ENCODE measurements at places on chromosomes 7 and 10.

DNA sequence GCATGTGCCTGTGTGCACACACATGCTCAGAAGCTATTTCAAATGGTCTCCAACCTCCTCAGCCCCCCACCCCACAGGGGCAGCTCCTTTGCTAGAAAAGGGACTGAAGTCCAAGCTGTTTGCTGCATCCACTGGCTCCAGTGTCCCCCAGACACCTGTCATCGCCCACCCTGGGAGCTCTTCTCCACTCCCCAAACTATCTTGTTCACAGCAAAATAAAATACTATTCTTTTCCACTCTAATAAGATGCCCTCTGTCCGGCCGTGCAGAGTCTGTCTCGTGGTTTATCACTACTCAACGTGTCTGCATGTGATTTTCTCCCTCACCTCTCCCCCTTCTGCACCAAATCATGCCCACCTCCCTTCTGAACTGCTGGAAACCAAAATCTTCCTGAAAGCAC lies 25.6 kb downstream of the HIPK2 start:
- DNase-seq: no peak

- DNase-seq: no peak
These were observed 128.6 kb upstream of the SEMA3E start for GRCh38 chr7:83777406-83778072.

- no peak for DNase-seq
These were observed 425 bp downstream of the TLL2 start for GRCh38 chr10:96513305-96513697.

DNA sequence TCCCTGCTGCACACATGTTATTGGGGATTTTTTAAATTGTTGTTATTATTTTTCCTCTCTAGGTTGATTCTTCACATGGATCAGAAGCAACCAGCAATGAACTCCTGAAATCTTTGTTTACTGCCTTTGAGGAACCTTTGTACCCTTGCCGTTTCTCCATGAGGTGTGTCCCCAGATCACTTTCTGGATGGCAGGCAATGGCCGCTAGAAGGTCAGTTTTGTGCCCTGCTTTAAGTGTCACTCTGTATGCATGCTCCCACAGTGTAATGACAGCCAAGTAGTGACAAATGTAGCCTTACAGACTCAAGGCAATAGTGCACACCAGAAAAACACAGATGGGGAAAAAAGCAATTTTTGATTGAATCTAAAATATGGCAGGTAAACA lies 47.7 kb upstream of the NRP1 start:
- DNase-seq: no peak

DNA sequence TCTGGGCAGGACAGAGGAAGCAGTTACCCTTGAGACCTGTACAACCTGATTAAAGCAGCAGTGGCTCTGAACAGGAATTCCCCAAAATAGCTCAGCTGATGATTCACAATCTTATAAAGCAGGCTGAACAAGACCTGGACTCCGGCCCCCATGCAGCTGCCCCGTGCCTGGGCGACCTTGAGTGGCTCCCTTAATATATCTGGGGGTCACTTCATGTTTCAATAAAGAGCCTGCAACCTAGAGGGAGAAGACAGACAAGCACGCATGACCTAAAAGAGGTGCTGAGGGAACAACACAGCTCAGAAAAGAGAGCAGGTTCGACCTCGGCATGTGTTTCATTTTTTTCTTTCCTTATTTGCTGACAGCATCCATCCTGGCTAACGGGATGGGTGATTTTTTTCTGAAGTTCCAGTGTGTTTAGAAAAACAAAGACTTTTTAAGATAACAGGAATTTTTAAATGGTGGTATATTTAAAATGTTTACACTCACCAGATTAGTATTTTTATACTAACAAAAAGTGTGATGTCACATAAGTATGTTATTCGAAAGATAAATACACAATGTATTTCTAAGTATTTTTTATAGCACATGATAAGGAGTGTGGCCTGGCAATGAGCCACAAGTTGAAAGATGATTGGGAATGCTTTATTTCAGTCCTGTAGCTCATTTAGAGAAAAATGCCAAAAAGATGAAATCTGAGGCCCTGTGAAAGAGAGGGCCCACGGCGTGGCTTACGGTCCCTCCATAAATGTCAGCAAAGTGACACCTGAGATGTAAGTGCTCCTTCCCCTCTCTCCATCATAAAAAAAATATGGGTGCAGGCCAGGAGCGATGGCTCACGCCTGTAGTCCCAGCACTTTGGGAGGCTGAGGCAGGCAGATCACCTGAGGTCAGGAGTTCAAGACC lies 161.3 kb downstream of the SLIT1 start:
- no peak for DNase-seq

GRCh38 chr10:122838880-122839279 lies 6.8 kb downstream of the CUZD1 start:
- DNase-seq: no peak

- no peak for DNase-seq
These were observed 21.3 kb downstream of the MKX start for GRCh38 chr10:27724287-27724686.

DNA sequence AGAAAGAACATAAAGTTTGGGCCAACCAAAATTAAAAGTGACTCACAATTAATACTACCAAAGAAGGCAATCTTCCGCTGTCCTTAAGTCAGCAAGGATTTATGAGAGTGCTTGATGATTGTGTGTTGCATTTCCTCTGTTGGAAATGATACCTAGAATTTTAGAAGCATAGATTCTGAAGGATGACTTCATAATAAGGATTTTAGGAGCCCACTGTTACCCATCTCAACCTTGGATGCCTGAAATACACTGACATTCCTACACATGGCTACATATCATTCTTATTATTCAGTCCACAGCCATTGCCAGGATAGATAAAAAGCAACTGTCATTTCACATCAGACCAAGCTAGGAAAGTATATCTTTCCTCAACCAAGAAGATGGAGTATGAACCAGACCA lies 823.8 kb downstream of the LRMDA start:
- DNase-seq: no peak

DNA sequence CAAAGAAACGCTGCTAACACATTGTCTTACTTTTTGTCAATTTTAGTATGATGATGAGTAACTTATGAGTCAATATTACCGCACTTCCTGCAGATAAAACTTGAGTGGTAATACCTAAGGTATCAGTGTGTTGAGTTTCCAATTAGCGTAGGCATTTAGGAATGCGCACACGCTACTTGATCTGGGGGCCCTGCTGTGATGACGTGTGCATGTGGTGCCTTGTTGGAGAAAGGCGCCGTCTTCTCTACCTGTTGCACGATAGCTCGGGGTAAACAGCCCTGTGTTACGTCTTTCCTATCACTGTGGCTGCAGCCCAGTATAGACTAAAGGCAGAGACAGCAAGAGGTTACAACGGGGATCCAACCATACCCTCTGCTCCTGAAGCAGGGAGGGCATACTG lies 476.8 kb upstream of the ADARB2 start:
- DNase-seq: no peak

DNA sequence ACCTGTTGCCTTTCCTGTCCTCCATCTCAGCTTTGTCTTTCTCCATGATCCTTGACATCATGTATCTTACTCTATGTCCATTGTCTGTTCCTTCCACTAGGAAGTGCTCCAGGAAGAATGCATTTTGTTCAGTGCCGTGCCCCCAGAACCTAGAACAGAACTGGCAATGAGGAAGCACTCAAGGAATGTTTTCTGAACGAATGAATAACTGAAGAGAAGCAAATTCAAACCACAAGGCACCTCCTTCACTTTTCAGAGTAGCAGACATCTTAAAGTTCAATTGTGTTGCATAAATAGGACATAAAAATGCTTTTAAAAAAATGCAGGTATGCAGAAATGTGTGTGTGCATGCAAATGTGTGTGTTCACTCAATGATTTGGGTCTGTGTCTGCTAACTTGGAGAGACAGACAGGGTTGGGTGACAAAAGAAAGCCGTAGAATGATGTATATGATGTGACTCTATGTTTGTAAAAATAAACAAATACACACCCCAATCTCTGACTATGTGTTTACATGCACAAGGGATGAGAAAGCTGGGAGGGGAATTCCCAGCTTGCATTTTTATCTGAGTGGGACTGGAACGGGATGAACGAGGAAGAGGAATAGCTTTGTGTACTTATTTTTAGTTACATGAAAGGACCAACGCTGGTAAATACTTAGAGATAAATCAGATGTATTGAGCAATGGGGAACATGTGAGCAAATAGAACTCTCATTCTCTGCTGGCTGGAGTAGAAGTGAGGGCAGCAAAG lies 237.7 kb downstream of the FANK1 start:
- no peak for DNase-seq

DNA sequence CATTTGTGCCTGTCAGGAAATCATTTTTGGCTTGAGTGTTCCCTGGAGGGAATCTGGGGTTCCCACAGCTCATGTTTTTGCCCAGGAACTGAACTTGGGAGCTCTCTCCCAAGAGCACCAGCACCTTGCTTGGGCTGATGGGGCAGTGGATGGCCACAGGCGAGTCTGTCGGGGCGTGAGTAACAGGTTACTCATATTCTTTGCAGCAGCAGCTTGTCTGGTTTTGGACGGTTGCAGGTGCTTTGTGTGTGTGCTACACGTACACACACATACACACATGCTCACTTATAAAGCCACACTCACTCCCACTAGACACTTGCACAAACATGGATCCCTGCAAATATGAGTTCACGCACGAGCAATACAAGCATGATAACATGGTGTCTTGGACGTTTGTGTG lies 2.9 kb upstream of the PALD1 start:
- no peak for DNase-seq

DNA sequence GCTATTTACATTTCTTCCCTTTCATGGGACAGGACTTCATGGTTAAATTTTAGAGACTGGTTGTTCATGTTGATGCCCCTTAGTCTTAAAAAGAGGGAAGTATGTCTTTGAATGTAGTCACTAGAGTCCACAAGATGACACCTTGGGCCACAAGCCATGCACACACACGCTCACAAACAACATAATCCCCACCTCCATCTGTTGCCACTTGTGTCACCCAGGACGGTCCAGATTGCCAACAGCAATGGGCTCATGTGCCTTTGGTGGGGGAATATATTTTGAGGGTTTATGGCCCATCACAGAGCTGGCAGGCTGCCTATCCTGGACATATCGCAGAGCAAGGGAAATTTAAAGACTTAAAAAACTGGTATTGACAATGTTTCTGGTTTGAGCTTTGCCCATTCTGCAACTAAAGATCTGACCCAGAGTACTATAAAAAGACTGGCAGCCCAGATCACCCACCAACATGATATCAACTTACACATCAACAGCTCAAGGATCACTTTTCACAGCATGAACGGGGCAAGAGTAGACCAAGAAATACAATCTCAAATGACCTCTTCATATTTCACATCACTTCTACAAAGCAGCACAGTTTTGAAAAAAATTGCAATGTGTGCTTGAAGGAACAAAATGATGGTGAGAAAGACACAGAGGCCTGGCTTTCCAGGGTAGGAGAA lies 50.5 kb downstream of the STRA8 start:
- DNase-seq: no peak

- no peak for DNase-seq
These were observed 90.9 kb upstream of the NPS start for GRCh38 chr10:127458016-127458810.

- no peak for DNase-seq
These were observed 127.9 kb downstream of the FAM53B start for GRCh38 chr10:124616040-124616835.

GRCh38 chr7:39099146-39099545 lies 121.4 kb downstream of the POU6F2 start:
- DNase-seq: no peak

- DNase-seq: no peak
These were observed 3.8 kb downstream of the KMT2E start for GRCh38 chr7:105017657-105018365.

DNA sequence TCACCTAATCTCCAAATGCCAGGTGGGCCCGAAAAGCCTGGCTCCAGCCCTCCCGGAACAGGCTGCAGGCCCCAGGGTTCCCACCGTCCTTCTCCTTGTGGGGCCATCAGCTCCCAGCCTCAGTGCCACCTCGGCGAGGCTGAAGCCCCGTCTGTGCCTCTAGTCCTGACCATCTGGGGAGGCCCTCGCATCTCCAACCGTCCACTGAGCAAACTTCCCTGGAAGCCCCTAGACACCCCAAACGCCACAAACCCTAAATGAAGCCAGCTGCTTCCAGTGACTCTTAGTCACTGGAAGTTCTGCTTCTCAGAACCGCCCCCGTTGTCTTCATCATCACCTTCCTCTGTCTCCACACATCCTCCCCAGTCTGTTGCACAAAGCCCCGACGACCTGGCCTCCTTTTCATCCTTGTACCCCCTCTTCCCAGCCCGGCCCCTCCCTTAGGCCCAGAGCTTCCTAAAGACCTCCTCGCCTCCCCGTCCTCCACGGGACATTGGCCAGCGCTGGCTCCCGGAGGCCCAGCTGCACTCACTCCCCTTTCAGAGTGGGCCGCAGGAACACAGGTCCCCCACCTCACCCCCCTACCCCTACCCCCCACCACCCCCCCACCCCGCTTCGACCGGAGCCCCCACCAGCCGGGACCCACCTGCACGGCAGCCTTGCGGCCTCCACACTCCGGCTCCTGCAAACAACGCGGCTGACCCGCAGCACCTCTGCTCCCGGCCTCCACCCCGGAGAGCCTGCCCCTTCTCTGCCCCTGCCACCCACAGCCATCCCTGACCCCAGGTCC lies 1.1 kb upstream of the DIP2C start:
- DNase-seq: no peak

DNA sequence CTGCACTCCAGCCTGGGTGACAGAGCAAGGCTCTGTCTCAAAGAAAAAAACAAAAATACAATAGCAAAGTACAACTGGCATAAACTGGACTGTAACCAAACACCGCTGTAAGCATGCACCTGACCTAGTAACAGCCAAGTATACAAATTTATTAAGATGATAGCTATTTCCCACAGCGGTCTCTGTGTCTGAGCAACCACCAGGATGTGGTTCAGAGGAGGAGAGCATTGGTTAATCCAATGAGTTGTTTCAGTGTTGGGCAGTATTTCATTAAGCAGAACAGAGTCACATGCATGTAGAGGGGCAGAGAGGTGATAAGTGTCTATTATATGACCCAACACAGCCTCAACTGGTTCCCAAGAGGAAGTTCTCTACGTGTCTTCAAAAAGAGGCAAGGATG lies 4.0 kb downstream of the SLC16A12 start:
- no peak for DNase-seq

- DNase-seq: no peak
These were observed 10.8 kb upstream of the ELN start for GRCh38 chr7:74017125-74017524.

GRCh38 chr10:19003341-19003740 lies 45.3 kb upstream of the MALRD1 start:
- DNase-seq: no peak

- DNase-seq: no peak
These were observed 35.6 kb upstream of the DGKB start for GRCh38 chr7:14938181-14938580.

GRCh38 chr10:97718659-97719142 lies 5.2 kb downstream of the MARVELD1 start:
- DNase-seq: no peak

GRCh38 chr7:151150388-151150787 lies 17.1 kb downstream of the GBX1 start:
- DNase-seq: no peak

DNA sequence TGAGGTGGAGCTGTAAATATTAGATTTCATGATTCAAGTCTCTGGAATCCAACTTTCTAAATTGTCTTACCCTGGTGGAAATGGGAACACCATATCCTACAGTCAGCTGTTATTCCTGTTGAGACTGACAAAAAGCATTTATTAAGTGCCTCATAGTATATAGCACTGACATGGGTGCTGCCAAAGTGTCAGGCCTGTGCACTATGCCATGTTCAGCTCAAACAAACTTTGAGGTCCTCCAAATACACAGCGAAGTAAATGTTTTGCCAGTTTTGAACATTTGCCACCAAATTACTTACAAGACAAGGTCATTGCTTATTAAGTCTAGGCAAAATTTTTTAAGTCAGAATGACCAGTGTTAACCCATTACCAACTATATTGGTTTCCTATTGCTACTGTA lies 162.9 kb upstream of the SLC25A13 start:
- no peak for DNase-seq
